Left forelimb (tissue), 1 donor: ENCODE measurements at places on chromosomes 3 and 15.

DNA sequence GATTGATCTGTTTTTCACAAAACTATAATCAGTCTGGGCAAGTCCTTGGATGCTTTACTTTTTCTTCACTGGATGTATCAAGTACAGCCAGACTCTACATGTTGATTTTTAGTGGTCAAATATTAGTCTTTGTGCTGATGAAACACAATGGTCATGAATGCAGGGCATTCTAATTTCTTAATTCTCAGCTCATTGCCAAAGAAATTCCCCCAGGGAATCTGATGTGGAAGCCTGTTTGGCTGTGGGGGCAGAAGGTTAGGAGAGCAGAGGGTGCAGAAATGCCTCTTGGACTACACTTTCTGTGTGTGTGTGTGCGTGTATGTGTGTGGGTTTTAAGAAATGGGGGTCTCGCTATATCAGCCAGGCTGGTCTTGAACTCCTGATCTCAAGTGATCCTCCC is 48.7 kb upstream of the HACD2 start:
- no peak for DNase-seq

DNA sequence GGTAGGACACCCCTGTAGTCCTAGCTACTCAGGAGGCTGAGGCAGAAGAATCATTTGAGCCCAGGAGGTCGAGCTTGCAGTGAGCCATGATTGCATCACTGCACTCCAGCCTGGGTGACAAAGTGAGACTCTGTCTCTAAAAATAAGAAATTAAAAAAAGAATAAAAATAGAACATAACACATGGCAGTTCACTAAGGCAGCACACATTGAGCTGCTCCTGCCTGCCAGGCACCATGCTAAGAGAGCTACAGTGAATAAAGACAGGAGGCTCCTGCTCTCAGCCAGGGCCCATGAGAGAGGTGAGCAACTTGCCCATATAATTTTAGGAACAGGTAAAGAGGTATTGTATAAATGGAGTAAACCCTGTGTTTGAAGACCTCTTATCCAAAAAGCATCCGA is 54.3 kb downstream of the EBLN2 start:
- DNase-seq, result no peak

GRCh38 chr3:29072611-29073010 is 208.3 kb upstream of the RBMS3 start:
- no peak for DNase-seq

DNA sequence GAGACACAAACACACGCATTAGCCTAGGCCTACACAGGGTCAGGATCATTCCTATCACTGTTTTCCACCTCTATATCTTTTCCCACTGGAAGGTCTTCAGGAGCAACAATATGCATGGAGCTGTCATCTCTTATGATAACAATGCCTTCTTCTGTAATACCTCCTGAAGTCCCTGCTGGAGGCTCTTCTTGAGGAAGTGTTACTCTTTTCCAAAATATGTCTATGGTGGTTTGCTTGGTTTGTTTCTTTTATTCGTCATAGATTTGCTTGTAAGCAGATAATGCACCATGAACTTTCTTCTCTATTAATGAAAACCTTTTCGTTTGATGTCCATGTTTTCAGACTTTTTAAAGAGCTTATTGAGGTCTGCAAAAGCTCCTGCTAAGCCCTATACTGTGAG is 109.3 kb downstream of the GMPS start:
- DNase-seq, result no peak

GRCh38 chr15:35321926-35322325 is 224.0 kb downstream of the DPH6 start:
- no peak for DNase-seq
